CD8-positive, alpha-beta memory T cell (primary cell): ENCODE measurements at places on chromosomes 2 and 18. TPM values are rescaled to one million over a fixed set of nuclear protein-coding genes. Genes with fewer than 3 reads are reported as not detected.

- DNase-seq = no peak
- no peaks in the 10 kb centered on the region for H3K4me1 ChIP-seq
- no peak overlapping the region for H3K4me3 ChIP-seq
- no peak overlapping the region for H3K27ac ChIP-seq
- no peaks in the 10 kb centered on the region for H3K36me3 ChIP-seq
Measured at GRCh38 chr2:40178171-40178778, 273.6 kb downstream of the SLC8A1 start.

Gene C2orf78
- total RNA-seq = not detected

Gene KRTCAP3
- total RNA-seq = 4.0 TPM

DNA sequence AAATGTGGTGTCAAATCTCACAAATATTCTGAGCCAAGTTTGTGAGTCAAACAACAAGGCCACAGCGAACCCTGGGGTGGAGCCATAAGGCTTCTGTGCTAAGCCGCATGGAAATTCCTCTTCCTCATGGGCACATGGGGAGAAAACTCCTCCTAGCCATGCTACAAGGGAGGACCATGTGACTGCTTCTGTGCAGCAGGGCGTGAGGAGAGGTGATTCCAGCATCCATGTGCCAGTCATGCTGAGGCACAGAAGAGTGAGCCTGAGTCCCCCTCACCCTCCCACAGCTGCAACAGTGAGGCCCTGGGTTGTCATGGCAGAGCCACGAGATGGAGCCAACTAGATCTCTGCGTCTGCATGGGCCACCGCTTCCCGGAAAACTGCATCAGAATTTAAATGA lies 488.8 kb upstream of the RAB6C start:
- H3K36me3 ChIP-seq = no peaks in the 10 kb centered on the region
- no peak for DNase-seq
- H3K4me1 ChIP-seq = no peaks in the 10 kb centered on the region
- no peaks in the 10 kb centered on the region for H3K27me3 ChIP-seq

GRCh38 chr2:52749764-52750163 lies 1017.8 kb upstream of the CHAC2 start:
- no peaks in the 10 kb centered on the region for H3K36me3 ChIP-seq
- H3K27ac ChIP-seq = no peak overlapping the region
- DNase-seq = no peak
- no peaks in the 10 kb centered on the region for H3K4me1 ChIP-seq

DNA sequence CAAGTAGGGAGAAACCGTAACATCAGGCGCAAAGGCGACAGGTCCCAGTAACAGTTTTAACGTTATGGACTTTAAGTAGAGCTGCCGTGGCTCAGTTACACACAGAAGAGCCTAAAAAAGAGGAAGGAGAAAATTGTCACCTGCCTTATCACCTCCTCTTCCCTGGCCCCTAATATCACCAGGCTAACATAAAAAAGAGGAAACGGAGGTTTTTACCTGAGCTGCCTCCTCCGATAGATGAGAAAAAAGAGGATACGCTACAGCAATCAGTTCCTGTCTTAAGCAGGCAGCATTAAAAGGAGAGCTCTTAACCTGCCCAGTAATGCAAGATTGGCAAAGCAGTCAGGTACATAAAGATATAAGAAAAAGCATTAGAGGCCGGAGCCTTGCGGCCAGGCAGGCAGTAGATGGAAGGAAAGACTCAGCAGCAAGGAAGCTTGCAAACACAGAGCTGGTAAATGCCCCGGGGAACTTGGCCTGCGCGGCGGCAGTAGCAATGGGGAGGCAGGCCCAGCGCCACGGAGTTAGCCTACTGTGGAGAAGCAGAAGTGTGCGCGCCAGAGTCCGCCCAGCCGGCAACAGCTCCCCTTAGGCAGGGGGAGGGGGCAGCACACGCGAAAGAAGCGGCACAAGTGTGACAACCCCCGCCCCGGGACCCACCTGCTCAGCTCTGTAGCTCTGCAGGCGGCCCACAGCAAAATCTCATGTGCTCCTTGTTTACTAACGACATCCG lies 116.3 kb upstream of the SCN7A start:
- no peaks in the 10 kb centered on the region for H3K27me3 ChIP-seq
- H3K36me3 ChIP-seq = no peaks in the 10 kb centered on the region
- no peak for DNase-seq

DNA sequence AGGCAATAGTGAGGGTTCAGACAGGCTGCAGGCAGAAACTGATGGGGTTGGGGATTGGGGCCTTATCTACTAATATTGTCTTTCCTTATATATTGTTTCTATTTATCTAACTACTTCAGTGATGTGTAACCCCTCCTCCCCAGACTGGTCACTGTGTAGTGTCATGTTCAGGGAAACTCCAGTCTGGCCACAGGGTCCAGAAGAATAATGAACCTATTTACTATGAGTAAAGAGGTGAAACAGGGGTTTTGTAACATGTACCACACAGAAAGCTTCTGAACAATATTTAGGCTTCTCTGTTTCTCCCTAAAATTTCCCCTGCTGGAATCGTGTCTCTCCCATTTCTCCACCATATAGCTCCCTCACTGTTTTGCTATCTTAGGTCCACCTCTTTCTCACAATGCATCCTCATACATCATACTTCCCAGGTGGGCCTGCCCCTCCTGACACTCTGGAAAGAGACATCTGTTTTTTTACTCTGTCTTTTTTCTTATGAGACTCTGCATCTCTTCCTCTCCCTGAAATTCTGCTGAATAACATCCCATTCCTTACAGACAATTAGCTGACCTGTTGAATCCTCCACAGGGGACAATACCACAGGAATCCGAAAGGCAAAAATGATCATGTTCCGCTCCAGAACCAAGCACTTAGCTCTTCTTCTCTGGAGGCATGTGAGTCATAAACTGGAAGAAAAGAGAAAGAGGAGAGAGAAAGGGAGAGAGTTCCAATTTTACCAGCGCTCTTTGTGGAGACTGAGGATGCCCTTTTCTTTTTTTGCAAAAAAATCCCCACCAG lies 154.8 kb downstream of the ZEB2 start:
- no peaks in the 10 kb centered on the region for H3K4me1 ChIP-seq
- H3K27me3 ChIP-seq = no peaks in the 10 kb centered on the region
- H3K27ac ChIP-seq = no peak overlapping the region
- H3K36me3 ChIP-seq = no peaks in the 10 kb centered on the region
- no peak overlapping the region for H3K4me3 ChIP-seq
- no peak for DNase-seq

Gene REG3A
- total RNA-seq = not detected

GRCh38 chr18:934518-935133 lies 30.0 kb downstream of the ADCYAP1 start:
- H3K27me3 ChIP-seq = no peaks in the 10 kb centered on the region
- H3K4me1 ChIP-seq = no peaks in the 10 kb centered on the region
- no peaks in the 10 kb centered on the region for H3K36me3 ChIP-seq

Gene TXNL1
- total RNA-seq = 86.8 TPM

- H3K27ac ChIP-seq = no peak overlapping the region
- H3K4me3 ChIP-seq = no peak overlapping the region
- H3K27me3 ChIP-seq = no peaks in the 10 kb centered on the region
- no peak for DNase-seq
- H3K4me1 ChIP-seq = no peaks in the 10 kb centered on the region
- no peaks in the 10 kb centered on the region for H3K36me3 ChIP-seq
Measured at GRCh38 chr2:118249531-118249930, 161.3 kb downstream of the INSIG2 start.

DNA sequence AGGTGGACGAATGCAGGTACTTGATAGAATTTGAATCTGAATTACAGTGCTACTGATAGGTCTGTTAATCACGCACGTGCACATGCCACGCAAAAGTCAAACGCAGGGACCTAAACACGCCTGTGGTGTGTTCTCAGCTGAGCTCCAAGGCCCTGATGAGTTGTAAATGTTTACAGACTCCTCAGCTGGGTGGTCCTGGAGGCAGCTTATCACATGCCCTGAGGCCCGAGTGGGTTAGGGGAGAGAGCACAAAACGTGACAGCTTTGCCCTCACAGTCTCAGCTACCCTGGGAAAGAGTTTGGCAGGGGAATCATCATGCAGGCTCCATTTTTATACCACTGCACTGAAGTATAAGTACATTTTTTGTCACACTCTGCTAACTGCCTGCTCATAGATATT lies 68.3 kb upstream of the FAM110C start:
- H3K27me3 ChIP-seq = no peaks in the 10 kb centered on the region
- H3K4me3 ChIP-seq = no peak overlapping the region
- no peak overlapping the region for H3K27ac ChIP-seq
- no peaks in the 10 kb centered on the region for H3K36me3 ChIP-seq
- H3K4me1 ChIP-seq = no peaks in the 10 kb centered on the region

Gene CKAP2L
- 19.6 TPM for total RNA-seq

DNA sequence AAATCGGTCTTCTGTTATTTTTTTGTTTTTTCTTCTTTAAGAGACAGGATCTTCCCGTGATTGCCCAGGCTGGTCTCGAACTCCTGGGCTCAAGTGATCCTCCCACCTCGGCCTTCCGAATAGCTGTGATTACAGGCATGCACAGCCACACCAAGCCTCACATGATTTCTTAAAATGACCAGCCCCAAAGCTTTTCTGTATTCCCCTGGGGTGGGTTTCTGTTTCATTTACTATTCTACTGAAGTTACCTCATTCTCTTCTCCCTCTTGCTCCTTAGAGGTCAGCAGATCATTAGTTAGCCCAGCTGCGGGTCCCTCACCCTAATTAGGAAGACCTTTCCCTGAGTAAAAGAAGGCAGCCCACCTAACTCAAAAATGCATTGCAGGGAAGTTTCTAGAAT lies 27.6 kb downstream of the SLC1A4 start:
- no peak overlapping the region for H3K27ac ChIP-seq
- DNase-seq = no peak
- H3K36me3 ChIP-seq = no peaks in the 10 kb centered on the region
- H3K27me3 ChIP-seq = no peaks in the 10 kb centered on the region
- H3K4me3 ChIP-seq = no peak overlapping the region
- H3K4me1 ChIP-seq = no peaks in the 10 kb centered on the region

Gene CCDC85A
- not detected for total RNA-seq

Gene DNAJB2
- 48.5 TPM for total RNA-seq

DNA sequence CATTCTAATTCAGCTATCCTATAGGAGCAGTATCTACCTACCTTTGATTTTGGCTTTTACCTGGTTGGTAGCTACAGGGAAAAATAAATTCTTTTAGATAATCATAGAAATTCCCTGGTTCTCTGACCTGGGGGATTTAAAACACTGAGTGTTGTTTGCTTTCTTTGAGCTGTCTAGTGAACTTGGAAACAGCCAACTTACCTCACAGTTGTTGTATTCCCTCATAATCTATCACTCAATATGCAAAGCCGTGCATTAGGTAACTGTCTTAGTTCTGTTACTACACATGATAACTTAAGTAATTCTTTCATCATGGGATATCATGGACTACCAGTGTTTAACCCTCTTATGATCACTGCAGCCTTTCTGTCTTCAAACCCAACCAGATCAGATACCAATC lies 127.8 kb downstream of the TTC27 start:
- H3K36me3 ChIP-seq = no peaks in the 10 kb centered on the region
- DNase-seq = no peak
- peak overlapping the region; percentile 33 for H3K4me3 ChIP-seq
- H3K27me3 ChIP-seq = no peaks in the 10 kb centered on the region
- no peak overlapping the region for H3K27ac ChIP-seq

DNA sequence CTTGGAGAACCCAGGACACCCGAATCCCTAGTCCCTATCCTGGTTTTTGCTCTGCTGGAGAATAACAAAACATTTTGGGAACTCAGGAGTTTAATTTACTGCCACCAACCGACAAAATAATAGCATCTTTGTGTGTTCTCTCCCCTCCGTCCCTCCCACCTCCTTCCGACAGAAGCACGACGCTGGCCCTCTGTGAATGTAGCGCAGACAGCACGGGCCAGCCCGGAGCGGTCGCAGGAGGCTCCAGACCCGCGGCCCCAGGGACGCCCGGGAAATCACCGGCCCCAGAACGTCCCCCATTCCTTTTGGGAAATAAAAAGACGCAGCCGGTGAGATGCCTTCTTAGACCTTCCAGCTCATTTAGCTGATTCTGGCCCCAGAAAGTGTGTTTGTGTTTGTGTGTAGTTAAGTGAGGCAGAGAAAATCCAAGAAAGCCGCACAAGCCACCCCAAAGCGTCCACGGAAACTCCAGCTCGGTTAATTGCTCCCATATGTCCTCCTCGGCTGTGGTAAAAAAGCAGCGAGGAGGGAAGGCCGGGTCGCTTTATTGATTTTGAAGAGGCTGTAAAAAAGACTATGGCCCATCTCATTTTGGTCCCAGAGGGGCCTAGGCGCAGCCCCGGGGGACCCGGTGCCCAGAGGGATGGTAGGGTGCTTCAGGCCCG lies 577 bp upstream of the TANC1 start:
- H3K27me3 ChIP-seq = no peaks in the 10 kb centered on the region
- H3K27ac ChIP-seq = no peak overlapping the region
- no peak overlapping the region for H3K4me3 ChIP-seq
- no peak for DNase-seq
- H3K36me3 ChIP-seq = no peaks in the 10 kb centered on the region

Gene SLC9A4
- total RNA-seq = not detected

GRCh38 chr2:106011380-106011779 lies 182.7 kb downstream of the UXS1 start:
- no peak for DNase-seq
- H3K4me3 ChIP-seq = no peak overlapping the region
- H3K4me1 ChIP-seq = no peaks in the 10 kb centered on the region
- H3K36me3 ChIP-seq = no peaks in the 10 kb centered on the region
- H3K27me3 ChIP-seq = no peaks in the 10 kb centered on the region

DNA sequence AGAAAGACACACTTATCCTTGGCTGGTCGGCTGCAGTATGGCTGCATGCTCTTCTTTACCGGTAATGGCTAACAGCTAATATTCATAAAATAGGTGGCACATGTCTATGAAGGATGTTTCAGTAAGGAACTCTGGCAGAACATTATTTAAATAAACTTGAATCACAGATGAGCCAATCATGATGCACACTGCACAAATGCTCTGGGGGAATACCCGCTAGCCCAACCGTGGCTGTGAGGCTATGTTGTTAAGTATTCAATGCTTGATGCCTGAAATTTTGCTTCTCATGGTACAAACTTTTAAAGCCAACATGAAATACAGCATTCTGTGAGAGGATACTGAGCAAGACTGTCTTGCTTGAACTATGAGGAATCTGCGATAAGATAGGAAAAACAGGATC lies 505.8 kb downstream of the ZEB2 start:
- no peak overlapping the region for H3K27ac ChIP-seq
- no peaks in the 10 kb centered on the region for H3K27me3 ChIP-seq
- H3K4me3 ChIP-seq = no peak overlapping the region

- no peak overlapping the region for H3K4me3 ChIP-seq
- no peaks in the 10 kb centered on the region for H3K4me1 ChIP-seq
- no peaks in the 10 kb centered on the region for H3K36me3 ChIP-seq
- H3K27ac ChIP-seq = no peak overlapping the region
- DNase-seq = no peak
Measured at GRCh38 chr2:235851828-235852525, 316.2 kb downstream of the GBX2 start.
